ENCODE measurements at places on chromosomes 16 and 17.
A peak's percentile ranks its signal among the peaks of the same experiment; 100 is the strongest.

GRCh38 chr17:42347198-42347597 is 41.0 kb downstream of the STAT3 start:
- DNase-seq, result no peak
- no peaks in the 10 kb centered on the region for H3K4me1 ChIP-seq

GRCh38 chr17:1608676-1609075 is 20.0 kb downstream of the SLC43A2 start:
- no peak overlapping the region for H3K27ac ChIP-seq
- H3K27me3 ChIP-seq, result no peaks in the 10 kb centered on the region
- DNase-seq, result no peak
- H3K36me3 ChIP-seq, result peaks cover 67% of the 10 kb centered on the region
- H3K4me1 ChIP-seq, result peaks cover 51% of the 10 kb centered on the region

- H3K36me3 ChIP-seq, result peaks cover 26% of the 10 kb centered on the region
- no peak overlapping the region for H3K4me3 ChIP-seq
- H3K4me1 ChIP-seq, result peaks cover 56% of the 10 kb centered on the region
- no peak for DNase-seq
These were observed 47.8 kb upstream of the ZC3H18 start for GRCh38 chr16:88522276-88522949.

DNA sequence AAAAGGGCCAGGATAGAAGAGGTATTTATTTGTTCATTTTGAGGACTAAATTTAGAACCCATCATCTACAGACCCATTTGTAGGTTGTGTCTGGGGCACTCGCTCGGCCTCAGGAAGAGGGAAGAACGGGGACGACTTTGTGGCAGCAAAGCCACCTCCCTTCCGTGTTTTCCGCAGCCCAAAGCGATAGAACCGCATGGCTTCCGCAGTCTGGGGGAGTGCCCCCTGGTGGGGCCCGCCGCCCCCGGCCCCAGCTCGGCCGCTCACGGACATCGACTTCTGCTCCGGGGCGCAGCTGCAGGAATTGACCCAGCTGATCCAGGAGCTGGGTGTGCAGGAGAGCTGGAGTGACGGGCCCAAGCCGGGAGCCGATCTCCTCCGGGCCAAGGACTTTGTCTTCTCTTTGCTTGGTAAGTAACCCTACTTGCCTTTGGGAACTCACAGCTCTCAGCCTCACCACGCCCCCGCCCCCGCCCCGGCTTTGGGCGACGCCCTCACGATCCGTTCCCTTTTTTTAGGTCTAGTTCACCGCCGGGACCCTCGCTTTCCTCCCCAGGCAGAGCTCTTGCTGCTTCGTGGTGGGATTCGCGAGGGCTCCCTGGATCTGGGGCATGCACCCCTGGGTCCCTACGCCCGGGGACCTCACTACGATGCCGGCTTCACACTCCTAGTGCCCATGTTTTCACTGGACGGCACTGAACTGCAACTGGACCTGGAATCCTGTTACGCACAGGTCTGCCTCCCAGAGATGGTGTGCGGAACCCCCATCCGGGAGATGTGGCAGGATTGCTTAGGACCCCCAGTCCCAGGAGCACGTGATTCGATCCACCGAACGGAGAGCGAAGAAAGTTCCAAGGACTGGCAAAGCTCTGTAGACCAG is 681 bp downstream of the TMEM102 start:
- H3K4me3 ChIP-seq, result peak overlapping the region; percentile 47
- H3K27ac ChIP-seq, result peak overlapping the region; percentile 33
- H3K27me3 ChIP-seq, result peaks cover 34% of the 10 kb centered on the region
- no peak for DNase-seq

DNA sequence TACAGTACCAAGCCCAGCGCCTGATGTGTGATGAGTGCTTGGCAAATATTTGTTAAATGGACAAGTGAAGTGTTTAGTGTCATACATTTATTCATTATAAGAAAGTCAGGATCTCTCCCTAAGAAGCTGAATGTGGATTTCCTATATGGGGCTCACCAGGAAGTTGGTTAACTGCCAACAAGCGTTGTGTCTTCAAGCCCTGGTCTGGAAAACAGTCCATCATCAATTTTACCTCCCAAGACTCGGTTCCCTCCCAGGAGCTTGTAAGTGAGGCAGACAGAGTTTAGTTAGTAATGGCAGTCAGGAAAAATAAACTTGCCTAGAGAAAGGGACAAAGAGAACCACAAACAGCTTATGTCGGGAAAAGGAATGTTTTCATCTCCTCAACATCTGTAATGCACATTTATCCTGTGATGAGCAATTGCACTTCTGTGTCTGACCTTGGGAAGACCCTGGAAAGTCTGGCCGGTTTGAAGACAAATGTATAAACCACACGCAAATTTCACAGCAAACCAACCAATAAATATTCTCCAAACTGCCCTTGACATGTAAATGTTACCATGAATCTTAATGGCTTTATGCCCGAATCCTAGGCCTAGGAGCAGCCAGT is 28.3 kb downstream of the C16orf95 start:
- H3K4me3 ChIP-seq, result no peak overlapping the region
- DNase-seq, result no peak
- no peak overlapping the region for H3K27ac ChIP-seq
- H3K27me3 ChIP-seq, result no peaks in the 10 kb centered on the region

DNA sequence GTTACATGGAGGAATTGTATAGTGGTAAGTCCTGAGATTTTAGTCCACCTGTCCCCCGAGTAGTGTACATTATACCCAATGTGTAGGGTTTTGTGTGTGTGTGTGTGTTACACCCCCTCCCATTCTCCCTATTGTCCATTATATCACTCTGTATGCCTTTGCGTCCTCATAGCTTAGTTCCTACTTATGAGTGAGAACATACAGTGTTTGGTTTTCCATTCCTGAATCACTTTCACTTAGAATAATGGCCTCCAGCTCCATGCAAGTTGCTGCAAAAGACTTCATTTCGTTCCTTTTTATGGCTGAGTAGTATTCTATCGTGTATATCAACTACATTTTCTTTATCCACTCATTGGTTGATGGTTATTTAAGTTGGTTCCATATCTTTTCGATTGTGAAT is 635 bp upstream of the FA2H start:
- peak overlapping the region; percentile 24 for H3K4me3 ChIP-seq
- peaks cover 10% of the 10 kb centered on the region for H3K4me1 ChIP-seq
- H3K27ac ChIP-seq, result no peak overlapping the region
- H3K27me3 ChIP-seq, result peaks cover 17% of the 10 kb centered on the region
- no peak for DNase-seq

DNA sequence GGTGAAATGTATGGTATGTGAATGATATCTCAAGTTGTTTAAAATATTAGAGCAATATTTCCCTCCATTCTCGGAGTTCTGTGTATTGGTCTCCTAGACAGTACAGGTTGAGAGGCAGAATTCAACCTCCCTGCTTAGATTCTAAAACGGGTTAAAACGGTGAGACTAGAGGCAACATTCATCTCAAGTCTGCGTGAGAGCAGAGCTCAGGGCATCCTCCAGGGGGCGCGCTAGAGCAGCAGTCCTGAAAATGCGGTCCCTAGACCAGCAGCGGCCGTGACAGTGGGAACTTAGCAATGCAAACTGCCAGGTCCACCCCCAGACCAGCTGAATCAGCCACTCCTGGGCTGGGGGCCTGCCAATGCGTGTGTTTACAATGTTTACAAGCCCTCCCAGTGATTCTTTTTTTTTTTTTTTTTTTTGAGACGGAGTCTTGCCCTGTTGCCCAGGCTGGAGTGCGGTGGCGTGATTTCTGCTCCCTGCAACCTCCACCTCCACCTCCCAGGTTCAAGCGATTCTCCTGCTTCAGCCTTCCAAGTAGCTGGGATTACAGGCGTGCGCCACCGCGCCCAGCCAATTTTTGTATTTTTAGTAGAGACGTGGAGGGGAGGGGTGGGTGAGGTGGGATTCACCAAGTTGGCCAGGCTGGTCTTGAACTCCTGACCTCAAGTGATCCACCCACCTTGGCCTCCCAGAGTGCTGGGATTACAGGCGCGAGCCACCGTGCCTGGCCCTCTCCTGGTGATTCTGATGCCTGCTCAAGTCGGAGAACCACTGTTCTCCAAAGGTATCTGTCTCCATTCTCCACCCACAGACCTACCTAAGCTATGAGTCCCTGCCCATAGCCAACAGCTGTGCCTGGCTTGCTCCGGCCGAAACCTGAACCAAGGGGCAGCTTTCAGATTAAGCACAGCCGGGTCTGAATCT is 24.2 kb downstream of the KLHL36 start:
- no peaks in the 10 kb centered on the region for H3K27me3 ChIP-seq
- H3K27ac ChIP-seq, result no peak overlapping the region
- no peak for DNase-seq

DNA sequence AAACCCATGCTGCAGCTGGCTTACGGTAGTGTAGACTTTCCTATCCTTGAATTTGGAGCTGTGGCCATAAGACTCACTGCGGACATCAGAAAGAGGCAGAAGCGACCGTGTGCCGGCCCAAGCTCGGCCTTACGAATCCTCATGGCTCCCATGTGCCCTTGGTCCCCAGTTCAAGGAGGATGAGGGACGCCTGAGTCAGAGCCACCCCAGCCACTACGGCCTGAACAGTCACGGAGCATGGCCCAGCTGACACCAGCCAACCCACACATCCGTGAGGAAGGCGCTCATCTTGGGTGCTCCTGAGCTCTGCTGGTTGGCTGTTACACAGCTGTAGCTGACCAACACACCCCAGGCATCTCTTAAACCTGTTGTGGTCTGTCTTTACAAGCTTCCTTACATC is 44.0 kb downstream of the ZCCHC14 start:
- H3K4me3 ChIP-seq, result no peak overlapping the region
- peaks cover 54% of the 10 kb centered on the region for H3K36me3 ChIP-seq
- peaks cover 7% of the 10 kb centered on the region for H3K4me1 ChIP-seq
- no peaks in the 10 kb centered on the region for H3K27me3 ChIP-seq
- no peak for DNase-seq

- DNase-seq, result no peak
- no peaks in the 10 kb centered on the region for H3K4me1 ChIP-seq
- H3K36me3 ChIP-seq, result peaks cover 51% of the 10 kb centered on the region
- H3K27me3 ChIP-seq, result no peaks in the 10 kb centered on the region
- no peak overlapping the region for H3K4me3 ChIP-seq
These were observed 23.0 kb downstream of the VAC14 start for GRCh38 chr16:70777973-70778406.

DNA sequence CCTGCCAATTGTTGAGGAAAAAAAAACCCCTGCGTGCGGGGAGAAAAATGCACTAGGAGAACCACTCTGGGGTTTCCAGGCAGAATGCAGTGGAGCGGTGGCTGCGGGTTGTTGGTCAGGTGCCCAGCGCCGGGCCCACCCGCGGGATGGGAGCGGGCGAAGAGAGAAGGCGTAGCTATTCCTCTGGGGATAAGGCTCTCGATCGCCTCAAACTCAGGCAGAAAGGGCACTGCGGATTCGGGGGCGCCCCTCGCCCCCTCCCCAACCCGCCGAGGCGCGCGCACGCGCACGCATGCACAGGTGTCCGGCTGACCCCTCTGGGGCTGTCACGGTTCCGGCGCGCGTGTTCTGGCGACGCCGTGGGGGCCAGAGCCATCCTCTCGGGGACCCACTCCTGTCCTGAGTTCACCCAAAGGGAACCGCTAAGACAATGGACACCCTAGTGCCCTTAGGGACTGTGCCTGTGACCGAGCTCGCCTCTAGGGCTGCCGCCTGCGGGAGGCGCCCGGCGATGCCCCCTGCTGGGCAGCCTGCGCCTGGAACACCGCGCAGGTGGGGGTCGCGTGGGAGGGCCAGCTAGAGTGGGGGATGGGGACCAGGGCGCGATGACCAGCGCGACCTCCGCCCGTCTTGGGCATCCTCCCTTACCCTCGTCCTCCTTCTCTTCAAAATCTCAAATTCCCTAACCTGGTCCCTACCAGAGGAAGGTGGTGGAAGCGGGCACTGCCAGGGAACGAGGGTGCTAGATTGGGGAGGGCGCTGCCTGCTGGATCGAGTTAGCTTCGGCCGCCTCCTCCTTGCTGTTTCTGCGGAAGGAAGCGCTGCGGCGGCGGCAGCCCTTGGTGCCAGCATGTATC is 14.4 kb upstream of the CBX8 start:
- no peaks in the 10 kb centered on the region for H3K36me3 ChIP-seq
- H3K27me3 ChIP-seq, result peaks cover 85% of the 10 kb centered on the region
- H3K4me3 ChIP-seq, result peak overlapping the region; percentile 18
- no peak overlapping the region for H3K27ac ChIP-seq

GRCh38 chr17:44804302-44805089 is 25.6 kb downstream of the GJC1 start:
- no peak for DNase-seq
- H3K27me3 ChIP-seq, result no peaks in the 10 kb centered on the region
- H3K36me3 ChIP-seq, result peaks cover 5% of the 10 kb centered on the region
- H3K4me1 ChIP-seq, result peaks cover 10% of the 10 kb centered on the region
- H3K4me3 ChIP-seq, result no peak overlapping the region

GRCh38 chr17:78387977-78388941 is 9.8 kb downstream of the PGS1 start:
- H3K27me3 ChIP-seq, result no peaks in the 10 kb centered on the region
- H3K36me3 ChIP-seq, result peaks cover 13% of the 10 kb centered on the region
- no peak overlapping the region for H3K4me3 ChIP-seq
- no peak for DNase-seq
- peak overlapping the region; percentile 66 for H3K27ac ChIP-seq
- H3K4me1 ChIP-seq, result peaks cover 3% of the 10 kb centered on the region

GRCh38 chr17:64336760-64337413 is 53.8 kb downstream of the PECAM1 start:
- H3K27ac ChIP-seq, result no peak overlapping the region
- no peaks in the 10 kb centered on the region for H3K27me3 ChIP-seq
- H3K36me3 ChIP-seq, result no peaks in the 10 kb centered on the region
- DNase-seq, result no peak
- H3K4me1 ChIP-seq, result no peaks in the 10 kb centered on the region

GRCh38 chr17:64736804-64737492 is 74.8 kb upstream of the SMURF2 start:
- no peaks in the 10 kb centered on the region for H3K36me3 ChIP-seq
- peaks cover 24% of the 10 kb centered on the region for H3K4me1 ChIP-seq
- H3K27me3 ChIP-seq, result no peaks in the 10 kb centered on the region
- no peak overlapping the region for H3K27ac ChIP-seq

DNA sequence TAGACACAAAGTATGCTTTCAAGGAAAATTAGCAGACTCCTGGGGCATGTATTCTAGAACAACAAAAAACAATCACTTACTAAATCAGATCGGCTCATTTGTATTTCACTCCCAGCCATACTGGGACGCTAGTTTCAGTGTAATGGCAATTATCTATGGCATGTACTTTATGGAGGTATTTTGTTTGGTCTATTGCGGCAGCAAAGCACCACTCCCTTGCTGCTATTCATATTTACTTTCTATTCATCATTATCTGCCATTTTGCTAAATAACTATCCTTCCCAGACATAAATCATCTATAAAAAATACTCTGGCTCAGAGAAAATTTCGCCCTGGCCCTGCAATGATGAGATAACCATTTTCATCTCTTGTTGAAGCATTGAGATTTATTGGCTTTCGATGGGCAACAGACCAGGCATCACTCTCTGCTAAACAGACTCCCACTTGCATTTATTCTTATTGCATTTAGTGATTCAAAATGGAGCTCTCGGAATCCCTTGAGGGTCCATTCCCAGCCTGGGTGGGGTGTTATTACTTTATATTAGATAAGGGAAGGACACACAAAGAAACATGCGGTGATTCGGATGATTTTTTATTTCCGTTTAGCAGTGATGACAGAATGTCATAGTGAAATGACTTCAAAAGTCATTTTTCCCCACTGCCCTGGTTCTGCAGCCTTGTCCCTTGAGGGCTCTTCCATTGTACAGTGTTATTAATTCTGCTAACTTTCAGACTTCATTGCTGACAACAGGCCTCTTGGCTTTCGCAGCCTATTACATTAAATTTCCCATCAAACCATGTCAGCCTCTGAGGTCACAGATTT is 225.8 kb downstream of the IRX3 start:
- no peak overlapping the region for H3K4me3 ChIP-seq
- H3K36me3 ChIP-seq, result no peaks in the 10 kb centered on the region
- DNase-seq, result no peak
- H3K27me3 ChIP-seq, result no peaks in the 10 kb centered on the region
- H3K4me1 ChIP-seq, result peaks cover 3% of the 10 kb centered on the region
- no peak overlapping the region for H3K27ac ChIP-seq

All from spinal cord (tissue), 10 donors.